GM03348 (cell line): ENCODE measurements at places on chromosomes 2 and 18.

- DNase-seq: no peak
Measured at GRCh38 chr2:184449760-184450159, 148.6 kb upstream of the ZNF804A start.

DNA sequence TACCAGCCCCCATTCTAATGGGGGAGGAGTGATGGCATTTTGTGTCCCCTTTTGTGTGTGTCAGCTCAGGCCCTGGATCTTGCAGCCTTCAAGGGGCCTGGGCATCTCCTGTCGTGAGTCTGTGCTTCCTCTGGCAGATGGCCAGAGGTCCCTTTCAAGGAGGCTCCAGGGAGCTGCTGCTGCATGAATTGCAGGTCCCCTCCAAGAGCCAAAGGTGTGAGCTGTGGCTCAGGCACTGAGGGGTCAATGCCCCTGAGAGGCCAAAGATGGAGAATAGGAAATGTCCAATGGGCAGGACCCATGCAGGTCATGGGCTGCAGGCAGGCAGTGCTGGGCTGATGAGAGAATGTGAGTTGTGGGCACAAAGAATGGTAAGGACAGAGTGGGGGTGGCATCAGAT lies 10.4 kb downstream of the MAB21L4 start:
- no peak for DNase-seq

- peak; percentile 11 for DNase-seq
Measured at GRCh38 chr2:195486520-195486919, 170.5 kb upstream of the SLC39A10 start.

DNA sequence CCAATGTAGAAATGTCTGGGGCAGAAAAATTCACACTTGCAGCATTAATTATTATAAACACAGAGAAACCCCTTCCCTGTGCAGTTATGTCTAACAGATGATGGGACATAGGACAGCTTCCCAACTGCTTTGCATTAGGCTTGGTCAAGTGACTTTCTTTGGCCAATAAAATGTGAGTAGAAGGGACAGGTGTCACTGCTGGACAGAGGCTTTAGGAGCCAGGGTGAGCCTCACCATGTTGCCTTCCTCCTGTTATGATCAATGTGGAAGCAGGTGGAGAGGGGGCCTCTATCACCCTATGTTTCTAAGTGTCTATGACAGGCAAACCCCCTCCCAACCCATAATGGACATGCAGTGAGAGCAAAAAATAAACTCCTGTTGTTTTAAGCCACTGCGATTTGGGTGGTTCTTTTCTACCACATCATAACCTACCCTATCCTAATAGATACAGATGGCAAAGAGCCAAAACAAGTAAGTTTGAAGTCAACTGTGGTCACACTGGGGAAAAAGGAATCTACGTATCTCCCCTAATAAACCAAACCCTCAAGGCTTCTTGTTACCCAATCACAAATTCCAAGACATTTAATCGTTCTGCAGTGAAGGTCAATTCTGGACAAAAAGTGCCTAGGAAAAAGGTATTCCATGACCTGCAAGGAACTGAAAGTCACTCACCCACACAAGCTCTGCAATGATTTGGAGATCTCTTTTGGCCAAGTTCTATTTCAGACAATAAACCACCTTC lies 28.6 kb upstream of the POU3F3 start:
- no peak for DNase-seq
